ENCODE measurements at places on chromosomes 7 and 10.

DNA sequence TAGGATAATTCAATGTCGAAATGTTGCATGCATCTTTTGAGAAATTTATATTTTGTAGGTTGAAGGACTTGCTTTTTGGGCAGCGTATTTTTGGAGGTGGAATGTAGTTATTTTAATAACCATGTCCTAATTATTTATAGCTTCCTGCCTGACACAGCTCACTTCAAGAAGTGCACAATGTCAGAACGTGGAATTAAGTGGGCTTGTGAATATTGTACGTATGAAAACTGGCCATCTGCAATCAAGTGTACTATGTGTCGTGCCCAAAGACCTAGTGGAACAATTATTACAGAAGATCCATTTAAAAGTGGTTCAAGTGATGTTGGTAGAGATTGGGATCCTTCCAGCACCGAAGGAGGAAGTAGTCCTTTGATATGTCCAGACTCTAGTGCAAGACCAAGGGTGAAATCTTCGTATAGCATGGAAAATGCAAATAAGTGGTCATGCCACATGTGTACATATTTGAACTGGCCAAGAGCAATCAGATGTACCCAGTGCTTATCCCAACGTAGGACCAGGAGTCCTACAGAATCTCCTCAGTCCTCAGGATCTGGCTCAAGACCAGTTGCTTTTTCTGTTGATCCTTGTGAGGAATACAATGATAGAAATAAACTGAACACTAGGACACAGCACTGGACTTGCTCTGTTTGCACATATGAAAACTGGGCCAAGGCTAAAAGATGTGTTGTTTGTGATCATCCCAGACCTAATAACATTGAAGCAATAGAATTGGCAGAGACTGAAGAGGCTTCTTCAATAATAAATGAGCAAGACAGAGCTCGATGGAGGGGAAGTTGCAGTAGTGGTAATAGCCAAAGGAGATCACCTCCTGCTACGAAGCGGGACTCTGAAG lies 620 bp downstream of the ZRANB1 start:
- no peak for DNase-seq

- DNase-seq = no peak
Observed at GRCh38 chr10:6823770-6824169, 243.7 kb upstream of the PRKCQ start.

DNA sequence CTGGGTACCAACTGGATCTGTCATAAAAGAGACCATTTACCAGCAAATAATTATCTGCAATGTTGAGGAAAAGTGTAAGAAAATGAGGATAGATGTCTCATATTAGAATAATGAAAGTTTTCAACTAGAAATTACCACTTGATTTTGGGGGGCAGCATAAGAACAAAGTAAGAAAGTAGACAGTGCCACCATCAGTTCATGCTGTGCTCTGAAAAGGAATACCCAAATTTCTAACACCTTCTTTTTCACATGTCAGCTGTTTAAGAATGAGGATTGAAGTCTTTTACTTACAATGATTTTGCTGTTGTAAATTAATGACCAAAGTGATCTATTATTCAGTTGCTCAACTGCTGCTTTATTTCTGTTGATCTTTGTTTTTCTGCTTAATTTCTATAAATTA lies 578.3 kb downstream of the ETV1 start:
- no peak for DNase-seq

DNA sequence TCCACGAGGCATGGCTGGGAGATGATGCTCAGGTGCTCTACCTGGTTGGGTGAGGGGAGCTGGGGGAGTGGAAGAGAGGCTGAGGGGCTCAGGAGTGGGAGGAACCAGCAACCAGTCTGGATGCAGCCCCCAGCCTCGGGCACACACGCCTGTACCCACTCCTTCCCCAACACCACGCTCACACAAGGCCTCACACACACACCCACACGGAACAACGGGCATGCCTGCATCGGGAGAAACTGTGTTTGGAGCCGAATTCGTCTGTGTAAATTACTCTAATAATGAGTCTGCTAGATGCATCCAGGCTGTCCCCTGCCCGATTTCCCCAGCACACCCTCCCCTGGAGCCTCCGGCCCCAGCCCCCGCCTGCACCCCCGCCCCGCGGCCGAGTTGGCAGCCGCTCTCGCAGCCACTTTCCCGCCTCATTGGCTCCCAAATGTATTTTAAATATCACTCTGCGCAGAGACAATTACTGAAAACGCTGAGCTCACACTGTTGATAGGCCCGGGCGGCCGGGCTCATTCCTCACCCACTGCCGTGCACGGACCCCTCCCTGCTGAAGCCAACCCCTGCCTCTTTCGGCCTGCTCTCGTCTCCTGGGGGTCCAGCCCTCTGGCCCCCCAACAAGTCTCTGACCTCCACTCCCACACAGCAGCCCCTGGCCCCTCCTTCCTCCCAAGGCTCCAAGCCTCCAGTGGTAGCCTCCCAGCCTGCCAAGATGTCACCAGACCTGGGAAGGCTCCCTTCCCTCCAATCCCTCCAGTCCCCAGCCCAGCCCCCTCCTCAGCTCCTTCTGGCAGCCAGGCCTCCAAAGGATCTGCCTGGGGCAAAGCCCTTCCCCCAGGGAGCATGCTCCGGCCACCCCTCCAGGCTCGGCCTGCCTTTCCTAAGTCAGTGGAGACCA lies 11.1 kb downstream of the H2BK1 start:
- no peak for DNase-seq

GRCh38 chr7:102101111-102101551 lies 185.5 kb upstream of the SH2B2 start:
- no peak for DNase-seq

All from Daoy (cell line).